ENCODE measurements at places on chromosomes 6 and 20.

DNA sequence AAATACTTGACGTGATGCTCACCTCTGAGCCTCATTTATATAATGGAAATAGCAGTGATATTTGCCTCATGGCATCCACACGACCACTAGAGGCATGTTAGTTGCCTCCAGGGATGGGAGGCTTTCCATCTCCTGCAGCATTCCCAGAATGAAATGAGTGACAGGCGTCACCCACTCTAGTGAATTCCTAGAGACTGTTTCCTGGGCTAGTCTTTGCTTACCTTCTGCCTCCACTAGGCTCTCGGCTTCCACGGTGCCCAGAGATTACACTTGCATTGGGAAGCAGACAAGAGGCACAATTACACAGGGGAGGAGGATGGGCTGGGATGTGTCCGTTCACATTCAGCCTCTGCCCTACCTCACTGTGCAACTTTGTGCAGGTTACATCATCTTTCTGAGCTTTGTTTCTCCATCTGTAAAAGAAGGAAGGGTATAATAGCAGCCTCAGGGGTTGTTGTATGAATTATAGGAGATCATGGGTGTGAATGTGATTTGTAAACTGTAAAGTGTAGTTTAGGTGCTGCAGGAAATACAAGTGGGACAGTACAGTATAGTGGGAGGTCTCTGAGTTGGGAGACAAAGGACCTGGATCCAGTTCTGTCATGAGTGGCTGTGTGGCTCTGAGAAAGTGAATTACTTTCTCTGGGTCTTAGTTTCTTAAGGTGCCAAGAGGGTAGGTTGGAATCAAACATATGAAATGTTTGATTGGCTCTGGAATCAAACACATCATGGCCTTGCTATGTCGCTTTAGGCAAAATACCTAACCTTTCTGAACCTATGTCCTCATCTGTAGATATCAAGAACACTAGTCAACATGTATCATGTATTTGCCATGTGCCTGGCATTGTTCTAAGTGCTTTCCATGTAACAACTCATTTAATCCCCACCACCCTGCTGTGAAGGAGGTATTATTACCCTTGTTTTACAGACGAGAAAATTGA, 3.6 kb upstream of the VSTM2L start:
- no peak for DNase-seq

DNA sequence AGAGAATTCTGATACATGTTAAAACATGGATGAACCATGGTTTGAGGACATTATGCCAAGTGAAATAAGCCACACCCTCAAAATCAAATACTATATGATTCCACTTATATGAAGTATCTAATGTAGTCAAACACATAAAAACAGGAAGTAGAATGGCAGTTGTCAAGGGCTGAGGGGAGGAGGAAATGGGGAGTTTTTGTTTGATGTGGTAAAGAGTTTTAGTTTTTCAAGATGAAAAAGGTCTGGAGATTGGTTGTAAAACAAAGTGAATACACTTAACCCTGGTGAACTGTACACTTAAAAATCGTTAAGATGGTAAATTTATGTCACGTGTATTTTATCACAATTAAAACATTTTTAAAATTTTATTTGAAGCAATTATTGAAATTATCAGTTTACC, 127.4 kb upstream of the GRIK2 start:
- DNase-seq: no peak

DNA sequence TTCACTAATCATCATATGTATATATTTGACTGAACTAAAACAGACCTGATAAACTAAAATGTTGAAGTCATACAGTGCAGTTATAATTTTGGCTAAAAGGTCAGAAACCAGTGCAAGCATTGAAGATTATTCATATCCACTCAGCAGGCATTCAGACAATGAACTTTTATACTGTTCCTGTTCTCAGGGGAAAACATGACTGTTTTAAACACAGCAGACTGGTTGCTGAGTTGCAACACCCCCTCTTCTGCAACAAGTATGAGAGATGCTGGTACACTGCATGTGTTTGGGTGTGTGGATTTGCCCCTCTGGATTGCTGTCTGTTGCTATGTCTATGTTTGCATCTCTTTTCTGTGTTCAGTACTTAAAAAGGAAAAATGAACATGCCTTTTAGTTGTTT, 206.8 kb downstream of the EYA4 start:
- no peak for DNase-seq

GRCh38 chr20:58128635-58129625, 99.5 kb downstream of the ANKRD60 start:
- no peak for DNase-seq

DNA sequence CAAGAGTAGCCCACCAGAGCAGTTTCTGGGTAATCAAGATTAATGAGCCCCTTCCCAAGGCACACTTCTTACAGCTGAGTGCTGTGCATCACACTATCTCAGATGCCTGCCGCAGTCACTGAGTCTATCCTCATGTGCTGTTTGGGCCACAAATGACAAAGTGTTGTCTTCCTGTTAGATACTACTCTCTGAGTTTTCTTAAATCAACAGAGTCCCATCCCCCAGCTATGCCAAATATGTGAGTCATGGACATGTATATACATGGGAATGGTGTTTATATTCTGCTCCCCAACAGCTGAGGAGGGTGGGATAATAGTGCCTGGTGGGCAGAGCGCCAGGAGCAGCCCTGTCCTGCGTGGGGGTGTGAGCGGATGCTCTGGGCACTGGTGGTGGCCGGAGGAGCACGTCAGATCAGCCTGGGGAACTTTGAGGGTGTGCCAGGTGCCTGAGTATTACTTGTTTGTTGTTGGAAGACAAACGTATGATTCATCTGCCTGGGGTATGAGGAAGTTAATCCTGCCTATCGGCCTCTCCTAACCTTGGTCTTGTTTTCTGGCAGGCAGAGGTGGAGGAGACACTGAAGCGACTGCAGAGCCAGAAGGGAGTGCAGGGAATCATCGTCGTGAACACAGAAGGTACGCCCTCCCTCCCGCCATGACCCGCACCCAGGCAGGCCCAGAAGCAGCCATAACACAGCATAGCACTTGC, 9.6 kb downstream of the DYNLRB1 start:
- DNase-seq: no peak

DNA sequence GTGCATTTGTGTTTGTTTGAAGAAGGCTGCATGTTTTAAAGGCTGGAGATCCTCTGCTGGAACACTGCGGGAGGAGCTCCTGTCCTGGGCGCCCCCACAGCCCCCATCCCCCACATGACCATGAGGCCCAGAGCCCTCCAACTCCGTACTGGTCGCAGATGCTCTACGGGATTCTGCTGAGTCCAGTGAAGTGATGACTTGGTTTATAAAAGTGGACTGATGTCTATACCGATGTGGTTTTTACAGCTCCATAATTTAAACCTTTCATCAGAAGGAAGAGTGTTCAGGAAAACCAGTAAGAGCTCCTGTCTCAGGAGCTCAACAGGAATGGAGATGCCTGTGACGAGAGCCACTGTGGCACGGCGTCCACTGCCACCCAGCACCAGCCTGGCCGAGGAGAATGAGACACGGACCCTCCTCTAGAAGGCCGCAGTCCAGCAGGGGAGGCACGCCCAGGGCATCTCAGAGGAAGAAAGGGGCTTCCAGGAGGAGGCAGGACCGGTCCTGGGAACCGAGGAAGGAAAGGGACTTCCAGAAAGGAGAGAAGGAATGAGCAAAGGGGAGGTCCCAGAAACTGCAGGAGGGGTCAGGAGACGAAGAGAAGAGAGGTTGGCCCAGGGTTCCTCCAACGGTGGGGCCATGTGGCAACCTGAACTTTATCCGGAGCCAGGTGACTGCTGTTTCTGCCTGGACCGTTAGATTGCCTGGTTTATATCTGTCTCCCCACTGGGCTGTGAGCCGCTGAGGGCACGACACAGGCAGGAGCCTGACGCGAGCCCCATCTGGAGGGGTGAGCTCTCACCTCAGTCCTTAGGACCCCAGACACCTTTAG, 26.9 kb downstream of the BFSP1 start:
- peak; percentile 15 for DNase-seq

GRCh38 chr20:44160133-44160532, 26.9 kb downstream of the JPH2 start:
- DNase-seq: no peak

DNA sequence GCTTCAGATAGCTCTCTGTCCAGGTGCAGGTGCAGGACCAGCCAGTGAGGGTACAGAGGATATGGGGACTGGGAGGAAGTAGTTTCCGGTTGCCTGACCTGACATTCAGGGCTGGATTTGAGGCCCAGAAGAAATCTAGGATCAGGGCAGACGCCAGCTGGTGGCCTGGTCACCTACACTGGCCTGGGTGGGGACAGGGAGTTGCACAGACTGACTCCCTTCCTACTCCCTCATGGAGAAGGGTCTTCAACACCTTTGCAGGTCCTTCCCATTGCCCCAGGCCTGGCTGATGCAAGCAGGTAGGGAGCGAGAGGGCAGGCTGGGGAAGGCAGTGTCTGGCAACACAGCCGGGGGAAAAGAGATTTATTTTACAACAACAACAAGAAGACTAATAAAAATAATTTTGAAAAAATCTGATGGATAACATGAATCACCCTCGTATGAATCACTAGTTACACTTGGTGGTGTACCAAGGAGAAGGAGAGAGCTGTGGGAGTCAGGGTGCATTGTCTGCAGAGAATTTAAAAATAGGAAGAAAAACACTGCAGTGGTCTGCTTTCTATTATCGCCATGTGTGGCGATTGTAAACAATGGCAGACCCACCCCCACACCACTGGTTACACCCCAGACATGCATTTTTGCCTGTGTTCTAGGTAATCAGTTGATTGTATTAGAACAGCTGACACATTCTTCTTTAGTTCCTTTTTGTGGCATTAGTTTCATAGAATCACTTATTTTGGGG, 62.3 kb upstream of the SNX9 start:
- DNase-seq: peak; percentile 45

GRCh38 chr6:111566222-111566734, 39.4 kb downstream of the TRAF3IP2 start:
- DNase-seq: no peak

DNA sequence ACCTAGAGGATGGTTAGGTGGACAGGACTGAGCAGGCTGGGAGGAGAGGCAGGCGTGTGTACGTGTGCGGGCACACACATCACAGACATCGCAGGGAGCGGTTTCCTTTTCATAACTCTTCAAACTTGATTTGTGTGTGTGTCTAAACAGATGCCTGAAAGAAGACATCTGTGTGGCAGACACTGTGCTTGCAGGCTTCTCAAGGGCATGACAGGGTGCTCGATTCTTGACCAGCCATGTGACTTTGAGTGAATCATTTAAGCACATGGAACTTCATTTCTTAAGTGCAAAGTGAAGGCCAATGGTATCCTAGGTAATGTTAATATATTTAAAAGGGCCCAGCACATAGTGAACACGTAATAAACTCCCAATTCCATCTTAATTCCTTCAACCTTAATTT, 186.5 kb downstream of the SCP2D1 start:
- no peak for DNase-seq

DNA sequence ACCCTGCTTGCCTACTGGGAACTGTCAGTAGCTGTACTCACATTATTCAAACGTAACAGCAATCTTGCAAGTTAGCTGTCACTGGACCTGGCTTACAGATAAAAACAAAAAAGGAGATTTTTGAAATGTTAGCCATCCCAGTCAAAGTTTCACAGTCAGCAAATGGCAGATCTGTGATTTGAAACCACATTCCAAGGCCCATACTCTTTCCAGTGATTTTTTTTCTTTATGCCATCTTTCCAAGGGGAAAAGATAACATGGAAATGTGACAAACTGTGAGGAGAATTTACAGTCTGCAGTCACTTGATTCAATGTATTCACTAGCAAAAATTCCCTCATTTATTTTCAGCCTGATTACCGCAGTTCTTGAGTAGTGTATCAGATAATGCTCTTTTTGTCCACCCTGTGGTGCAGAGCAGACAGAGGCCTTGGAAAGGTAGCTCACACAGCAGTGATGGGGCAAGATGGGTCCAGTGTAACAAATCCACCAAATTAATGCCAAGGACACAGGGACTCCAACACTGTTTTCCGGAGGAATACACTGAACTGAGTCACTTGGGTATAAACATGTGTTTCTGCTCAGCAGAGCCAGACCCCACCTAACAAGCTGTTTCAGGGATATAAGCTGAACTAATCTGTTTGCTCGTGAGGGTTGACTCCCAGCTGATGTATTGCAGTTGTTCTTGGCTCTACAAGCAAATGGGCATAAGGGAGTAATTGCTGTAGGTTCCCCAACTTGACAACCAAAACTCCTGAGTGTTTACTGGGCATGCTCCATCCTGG, 49.9 kb upstream of the ADGRF1 start:
- DNase-seq: no peak

- DNase-seq: no peak
Observed at GRCh38 chr6:132101535-132101934, 150.4 kb upstream of the CCN2 start.

GRCh38 chr20:38447251-38447661, 12.1 kb upstream of the SNHG17 start:
- no peak for DNase-seq

DNA sequence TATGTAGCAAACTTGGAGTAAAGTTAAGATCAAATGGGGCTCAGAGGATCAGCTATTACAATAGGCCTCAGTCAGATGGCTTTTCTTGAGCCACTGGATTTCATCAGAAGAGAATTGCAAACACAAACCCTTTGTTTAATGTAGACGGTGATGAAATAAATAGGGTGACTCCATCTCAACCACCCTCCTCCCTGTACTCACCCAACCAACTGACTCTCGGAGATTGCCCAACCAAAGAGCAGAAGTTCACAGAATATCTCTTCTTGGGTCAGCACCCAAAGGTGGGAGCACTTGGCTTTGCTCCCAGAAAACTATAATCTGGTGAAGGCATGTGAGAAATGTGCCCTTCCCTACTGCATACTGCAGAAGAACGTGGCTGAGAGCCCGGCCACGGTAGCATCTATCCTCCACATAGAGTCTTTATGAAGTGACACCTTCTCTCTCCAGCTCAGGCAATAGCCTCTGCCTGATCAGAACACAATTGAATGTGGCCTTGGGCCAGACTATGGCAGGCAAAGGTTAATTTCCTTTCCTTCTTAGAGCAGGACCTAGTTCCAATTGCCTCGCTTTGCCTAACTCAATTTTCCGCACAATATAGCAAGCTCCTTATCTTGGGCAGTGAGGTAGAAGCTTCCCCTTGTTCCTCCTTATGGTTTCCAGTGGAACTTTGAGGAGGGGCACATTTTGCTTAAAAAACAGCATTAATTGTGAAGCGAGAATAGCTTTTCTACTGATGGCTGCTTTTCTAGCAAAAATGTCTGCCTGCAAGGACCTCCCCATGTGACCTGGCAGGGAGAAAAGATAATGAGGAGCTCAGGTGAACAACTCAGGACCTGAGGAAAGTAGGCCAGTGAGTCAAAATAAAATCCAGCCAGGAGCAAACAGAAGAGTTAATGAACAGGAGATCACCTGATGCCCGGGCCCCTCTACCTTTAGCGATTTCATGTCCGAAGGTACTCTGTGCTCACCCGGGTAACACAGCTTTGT, 79.4 kb downstream of the GFOD1 start:
- no peak for DNase-seq

- no peak for DNase-seq
Observed at GRCh38 chr6:27800731-27801373, 111.3 kb downstream of the OR2B2 start.

- no peak for DNase-seq
Observed at GRCh38 chr6:88144637-88145297, 21.4 kb downstream of the CNR1 start.

Measured in activated naive CD4-positive, alpha-beta T cell treated with anti-CD3 and anti-CD28 coated beads, Interleukin-2, amount 50 U/mL, for 16 hours (primary cell).